CD4-positive, alpha-beta memory T cell (primary cell): ENCODE measurements at places on chromosomes 6 and 20. TPM values are rescaled to one million over a fixed set of nuclear protein-coding genes. Genes with fewer than 3 reads are reported as not detected.

The SFT2D1 gene
- total RNA-seq = 37.5 TPM

The ATP9A gene
- 1.0 TPM for total RNA-seq

DNA sequence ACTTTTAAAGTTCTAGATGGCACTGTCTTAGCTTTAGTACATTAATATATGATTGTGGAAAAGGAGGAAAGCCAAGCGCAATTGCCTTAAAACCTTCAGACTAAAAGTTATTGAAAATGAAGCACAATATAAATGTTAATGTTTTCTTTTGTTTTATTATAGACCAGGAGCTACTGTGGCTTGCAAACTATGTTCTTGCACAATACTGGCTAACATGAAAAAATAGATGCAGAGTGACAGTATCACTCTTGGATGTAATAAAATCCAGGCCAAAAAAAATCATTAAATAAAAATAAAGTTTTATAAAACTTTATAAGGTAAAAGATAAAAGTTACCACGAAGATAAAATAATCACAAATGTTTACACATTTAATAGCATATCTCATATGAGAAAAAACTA is 18.3 kb upstream of the PLN start:
- no peak for DNase-seq
- H3K27ac ChIP-seq = no peak overlapping the region
- peaks cover 6% of the 10 kb centered on the region for H3K4me1 ChIP-seq
- no peak overlapping the region for H3K4me3 ChIP-seq
- H3K27me3 ChIP-seq = no peaks in the 10 kb centered on the region

The TCP11 gene
- not detected for total RNA-seq

GRCh38 chr20:25100914-25101313 is 19.0 kb upstream of the VSX1 start:
- H3K27me3 ChIP-seq = no peaks in the 10 kb centered on the region
- H3K27ac ChIP-seq = no peak overlapping the region
- H3K4me1 ChIP-seq = peaks cover 7% of the 10 kb centered on the region

- H3K4me1 ChIP-seq = no peaks in the 10 kb centered on the region
- H3K4me3 ChIP-seq = no peak overlapping the region
- H3K27me3 ChIP-seq = no peaks in the 10 kb centered on the region
- H3K36me3 ChIP-seq = no peaks in the 10 kb centered on the region
- no peak for DNase-seq
Measured at GRCh38 chr6:16078064-16078463, 50.8 kb upstream of the MYLIP start.

The PAK5 gene
- not detected for total RNA-seq

The ANKRD66 gene
- total RNA-seq = not detected

The KCTD20 gene
- 38.9 TPM for total RNA-seq

The ZNF318 gene
- total RNA-seq = 32.2 TPM

The NR2E1 gene
- total RNA-seq = not detected

DNA sequence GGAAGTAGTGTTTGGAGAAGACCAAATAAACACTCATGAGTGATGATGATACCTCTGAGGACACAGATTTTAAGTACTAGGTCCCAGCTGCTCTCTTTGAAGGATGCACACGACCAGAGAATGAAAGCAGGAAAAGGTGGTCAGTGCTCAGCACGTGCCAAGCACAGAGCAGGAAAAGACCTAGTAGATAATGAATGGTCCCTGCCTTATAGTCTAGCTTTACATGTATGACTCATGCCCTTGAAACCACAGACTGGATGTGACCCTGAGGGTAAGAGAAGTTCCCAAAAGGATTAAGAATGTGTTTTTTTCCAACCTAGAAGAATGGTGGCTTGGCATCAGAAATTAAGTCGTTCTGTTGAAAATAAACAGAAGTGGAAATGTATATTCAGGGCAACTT is 2.8 kb upstream of the MC3R start:
- H3K4me3 ChIP-seq = no peak overlapping the region
- no peaks in the 10 kb centered on the region for H3K27me3 ChIP-seq
- DNase-seq = no peak
- no peaks in the 10 kb centered on the region for H3K4me1 ChIP-seq
- H3K36me3 ChIP-seq = no peaks in the 10 kb centered on the region
- H3K27ac ChIP-seq = no peak overlapping the region

DNA sequence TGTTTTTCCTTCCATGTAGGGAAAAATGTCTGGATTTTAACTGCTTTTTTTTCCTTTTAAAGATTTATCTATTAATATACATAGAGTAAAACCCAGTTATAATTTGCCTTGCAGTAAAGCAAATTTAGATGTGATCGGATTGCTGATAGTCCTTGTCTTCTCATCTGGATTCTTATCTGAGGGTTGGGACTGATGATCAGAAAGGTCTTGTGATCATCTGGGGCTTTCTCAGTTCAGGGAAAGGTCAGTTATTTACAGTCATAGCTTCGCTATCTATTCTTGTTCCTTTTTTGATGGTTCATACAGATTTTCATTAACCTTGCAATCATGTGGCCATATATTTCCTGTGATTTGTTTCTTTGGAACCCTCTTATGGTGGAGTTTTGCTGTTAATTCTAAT is 63.8 kb upstream of the CLDN20 start:
- H3K36me3 ChIP-seq = no peaks in the 10 kb centered on the region
- H3K27me3 ChIP-seq = no peaks in the 10 kb centered on the region
- H3K27ac ChIP-seq = no peak overlapping the region
- no peaks in the 10 kb centered on the region for H3K4me1 ChIP-seq
- DNase-seq = no peak
